Endothelial cell (in vitro differentiated cells): ENCODE measurements at places on chromosomes 7 and 10.

DNA sequence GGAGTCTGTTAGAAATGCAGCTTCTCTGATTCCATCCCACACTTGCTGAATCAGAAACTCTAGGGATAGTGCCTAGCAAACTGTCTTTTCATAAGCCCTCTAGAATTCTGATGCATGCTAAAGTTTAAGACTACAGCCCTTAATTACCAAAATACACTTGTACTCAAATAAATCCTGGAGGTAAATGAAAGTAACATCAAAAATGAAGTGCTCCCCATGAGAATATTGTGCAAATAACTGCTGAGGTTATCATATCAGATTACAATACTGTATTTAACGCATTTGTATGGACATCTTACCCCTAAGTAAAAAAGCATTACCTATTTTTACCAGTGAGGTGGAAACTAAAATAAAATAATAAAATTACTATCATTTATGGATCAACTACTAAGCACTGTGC is 104.7 kb downstream of the CHCHD3 start:
- DNase-seq, result no peak

- no peak for DNase-seq
These were observed 92.6 kb downstream of the DGKI start for GRCh38 chr7:137753948-137754851.

- DNase-seq, result no peak
These were observed 152.7 kb upstream of the NRP1 start for GRCh38 chr10:33487014-33487776.

- DNase-seq, result no peak
These were observed 12.4 kb upstream of the GSTK1 start for GRCh38 chr7:143250822-143251221.

DNA sequence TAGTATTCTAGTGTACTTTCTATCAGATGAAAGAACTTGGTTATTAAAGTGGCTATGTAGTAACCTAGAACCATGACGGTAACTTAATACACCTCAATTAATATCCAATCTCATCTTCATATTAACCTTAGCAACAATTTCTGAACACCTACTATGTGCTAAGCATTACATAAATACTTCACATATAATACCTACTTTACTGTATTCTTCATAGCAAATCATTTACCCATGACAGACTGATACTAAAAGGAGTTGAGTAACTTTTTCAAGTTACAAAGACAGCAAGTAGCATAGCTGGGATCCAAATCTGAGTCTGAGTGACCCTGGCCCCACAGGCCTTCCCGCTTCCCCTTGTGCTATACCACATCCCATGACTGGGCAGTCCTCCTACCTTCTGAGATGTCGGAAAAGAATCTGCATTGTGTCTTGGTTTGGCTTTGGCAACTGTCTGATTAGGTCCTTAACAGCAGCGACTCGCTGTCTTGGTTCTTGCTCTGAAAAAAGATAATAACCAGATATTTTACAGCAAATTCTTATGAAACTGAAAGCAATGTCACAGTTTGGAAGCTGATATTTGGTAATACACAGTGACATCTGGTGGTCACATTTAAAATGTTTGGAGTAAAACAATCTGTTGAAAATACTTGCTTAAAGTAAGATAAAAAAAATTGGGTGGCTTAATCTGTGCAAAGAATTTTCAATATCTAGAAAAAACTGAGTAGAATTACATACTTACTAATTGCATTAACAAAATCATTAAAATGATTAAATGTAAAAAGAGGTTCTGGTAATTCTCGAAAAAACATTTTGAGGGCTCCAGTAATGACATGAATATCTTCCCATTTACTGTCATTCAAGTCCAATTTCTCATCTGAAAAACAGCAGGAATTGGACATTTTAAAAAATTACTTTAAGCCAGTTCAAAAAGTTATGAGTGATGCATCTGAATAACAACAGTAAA is 120.1 kb downstream of the ARHGAP12 start:
- no peak for DNase-seq

- DNase-seq, result no peak
These were observed 45.3 kb downstream of the RGS10 start for GRCh38 chr10:119497243-119497642.

DNA sequence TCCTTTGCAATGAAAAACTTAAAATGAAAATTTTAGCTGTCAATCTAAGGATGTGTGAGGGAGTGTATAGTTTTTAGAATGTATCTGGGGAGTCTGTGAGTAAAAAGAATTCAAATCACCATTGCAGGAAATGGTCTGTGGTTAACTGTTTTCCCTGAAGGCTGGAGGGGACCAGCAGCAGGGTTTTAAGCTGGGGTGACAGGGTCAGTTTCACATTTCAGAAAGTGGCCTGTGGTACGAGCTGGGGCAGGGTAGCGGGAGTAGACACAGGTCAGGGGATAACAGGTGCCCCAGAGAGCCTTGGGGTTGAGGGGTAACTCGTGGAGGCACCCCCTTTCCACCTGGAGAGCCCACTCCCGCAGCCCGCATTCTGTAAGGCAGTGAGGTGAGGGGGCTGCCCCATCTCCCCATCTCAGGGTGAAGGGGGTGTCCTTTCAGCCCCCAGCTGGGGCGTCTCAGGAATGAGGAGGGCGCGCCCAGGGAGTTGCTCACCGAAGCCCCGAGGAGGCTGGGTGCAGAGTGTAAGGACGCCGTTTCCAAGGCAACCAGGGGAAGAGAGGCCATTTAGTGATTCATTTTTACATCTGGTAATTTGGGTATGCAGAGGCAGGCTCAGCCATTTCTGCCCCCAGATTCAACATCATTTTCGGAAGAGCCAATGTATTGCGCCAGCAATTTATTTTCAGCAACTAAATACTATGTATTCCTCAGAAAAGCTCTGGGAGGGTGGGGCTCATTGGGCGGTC is 168.9 kb downstream of the SLIT1 start:
- DNase-seq, result no peak

GRCh38 chr10:71283876-71284275 is 35.2 kb upstream of the SLC29A3 start:
- no peak for DNase-seq

- DNase-seq, result no peak
These were observed 90.5 kb upstream of the WAC start for GRCh38 chr10:28442403-28442802.

DNA sequence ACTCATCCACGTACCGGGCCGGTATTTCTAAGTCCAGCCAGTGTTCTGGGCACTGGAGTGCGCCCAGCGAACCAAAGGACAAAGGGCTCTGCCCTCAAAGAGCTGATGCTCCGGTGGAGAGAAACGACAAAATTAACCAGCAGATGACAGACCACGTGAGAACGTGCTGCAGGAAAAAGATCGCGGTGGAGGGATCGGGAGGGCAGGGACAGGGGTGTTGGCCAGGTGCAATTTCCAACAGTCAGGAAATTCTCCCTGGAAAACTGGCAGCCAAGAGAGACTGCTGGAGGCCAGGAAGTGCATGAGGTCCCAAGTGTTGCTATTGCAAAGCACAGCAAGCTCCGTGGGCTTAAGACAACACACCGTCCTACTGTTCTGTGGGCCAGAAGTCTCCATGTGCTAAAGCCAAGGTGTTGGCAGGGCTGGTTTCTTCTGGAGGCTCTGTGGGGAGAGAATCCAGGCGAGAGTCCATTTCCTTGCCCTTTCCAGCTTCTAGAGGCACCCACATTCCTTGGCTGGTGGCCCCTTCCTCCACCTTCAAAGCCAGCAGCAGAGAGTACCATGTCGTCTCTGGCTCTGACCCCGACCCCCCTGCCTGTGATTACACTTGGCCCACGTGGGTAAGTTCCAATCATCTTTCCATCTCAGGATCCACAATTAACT is 21.3 kb upstream of the AMZ1 start:
- DNase-seq, result no peak

DNA sequence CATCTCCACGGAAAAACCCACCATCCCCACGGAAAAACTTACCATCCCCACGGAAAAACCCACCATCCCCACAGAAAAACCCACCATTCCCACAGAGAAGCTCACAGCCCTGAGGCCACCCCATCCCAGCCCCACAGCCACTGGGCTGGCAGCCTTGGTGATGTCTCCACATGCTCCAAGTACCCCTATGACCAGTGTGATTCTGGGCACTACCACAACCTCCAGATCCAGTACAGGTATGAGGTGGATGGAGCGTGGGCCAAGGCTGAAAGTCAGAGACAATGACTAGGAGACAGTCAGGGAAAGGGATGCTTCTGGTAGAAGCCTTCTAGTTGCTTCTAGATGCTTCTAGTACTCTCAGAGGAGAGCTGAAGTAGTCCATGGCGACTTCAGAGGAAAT is 19.6 kb downstream of the ZAN start:
- no peak for DNase-seq

- no peak for DNase-seq
These were observed 35.4 kb downstream of the LRRC4 start for GRCh38 chr7:127995881-127996215.

GRCh38 chr10:129626309-129626708 is 159.3 kb downstream of the MGMT start:
- no peak for DNase-seq

DNA sequence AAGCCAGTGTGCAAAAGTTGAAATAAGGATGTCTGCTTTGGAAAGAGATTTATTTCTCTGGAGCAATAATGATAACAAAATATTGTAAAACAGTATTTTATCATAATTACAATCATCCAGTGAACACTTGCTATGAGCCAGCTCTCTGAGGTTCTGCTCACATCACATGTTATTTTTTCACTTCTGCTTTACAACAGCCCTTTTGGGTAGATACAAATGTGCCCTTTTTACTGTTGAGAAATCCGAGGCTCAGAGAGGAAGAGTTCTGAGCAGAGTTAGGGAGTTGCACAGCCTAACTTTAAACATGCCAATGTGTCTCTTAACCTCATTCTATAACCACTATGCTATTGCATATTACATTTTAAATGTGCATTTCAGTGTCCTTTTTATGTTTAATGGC is 232.6 kb upstream of the CDC14C start:
- DNase-seq, result no peak

- DNase-seq, result no peak
These were observed 31.0 kb downstream of the NUP42 start for GRCh38 chr7:23212841-23213240.

DNA sequence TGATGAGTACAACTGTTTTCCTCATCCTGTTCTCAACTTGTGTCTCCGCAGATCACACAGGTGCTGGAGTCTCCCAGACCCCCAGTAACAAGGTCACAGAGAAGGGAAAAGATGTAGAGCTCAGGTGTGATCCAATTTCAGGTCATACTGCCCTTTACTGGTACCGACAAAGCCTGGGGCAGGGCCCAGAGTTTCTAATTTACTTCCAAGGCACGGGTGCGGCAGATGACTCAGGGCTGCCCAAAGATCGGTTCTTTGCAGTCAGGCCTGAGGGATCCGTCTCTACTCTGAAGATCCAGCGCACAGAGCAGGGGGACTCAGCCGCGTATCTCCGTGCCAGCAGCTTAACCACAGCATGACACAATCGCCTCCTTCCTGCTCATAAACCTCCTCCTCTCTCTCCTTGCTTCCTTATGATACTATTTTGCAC is 126.7 kb upstream of the PRSS58 start:
- DNase-seq, result no peak

DNA sequence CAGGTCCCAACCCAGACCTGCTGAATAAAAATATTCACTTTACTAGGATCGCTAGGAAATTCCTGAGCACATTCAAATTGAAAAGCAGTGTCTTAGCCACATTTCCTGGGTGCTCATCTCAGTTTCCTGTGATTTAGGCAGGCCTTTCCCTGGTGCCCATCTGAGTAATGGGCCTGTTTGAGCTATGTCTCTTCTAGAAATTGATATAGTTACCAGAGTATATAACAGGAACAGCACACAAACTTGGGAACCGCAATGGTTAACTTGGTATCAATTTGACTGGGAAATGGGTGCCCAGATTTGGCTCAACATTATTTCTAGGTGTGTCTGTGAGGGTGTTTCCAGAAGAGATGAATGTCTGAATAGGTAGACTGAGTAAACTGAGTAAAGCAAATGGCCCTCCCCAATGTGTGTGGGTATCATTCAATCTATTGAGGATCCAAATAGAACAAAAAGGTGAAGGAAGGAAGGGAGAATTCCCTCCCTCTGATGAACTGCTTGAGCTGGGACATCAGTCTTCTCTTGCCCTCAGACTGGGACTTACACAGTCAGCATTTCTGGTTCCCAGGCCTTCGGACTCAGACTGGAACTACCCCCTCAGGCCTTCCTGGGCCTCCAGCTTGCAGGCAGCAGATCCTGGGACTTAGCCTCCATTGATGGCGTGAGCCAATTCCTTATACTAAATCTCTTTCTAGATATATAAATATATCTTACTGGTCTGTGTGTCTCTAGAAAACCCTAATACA is 99.1 kb downstream of the CCDC71L start:
- no peak for DNase-seq

- DNase-seq, result no peak
These were observed 54.2 kb downstream of the DIP2C start for GRCh38 chr10:635088-635861.

DNA sequence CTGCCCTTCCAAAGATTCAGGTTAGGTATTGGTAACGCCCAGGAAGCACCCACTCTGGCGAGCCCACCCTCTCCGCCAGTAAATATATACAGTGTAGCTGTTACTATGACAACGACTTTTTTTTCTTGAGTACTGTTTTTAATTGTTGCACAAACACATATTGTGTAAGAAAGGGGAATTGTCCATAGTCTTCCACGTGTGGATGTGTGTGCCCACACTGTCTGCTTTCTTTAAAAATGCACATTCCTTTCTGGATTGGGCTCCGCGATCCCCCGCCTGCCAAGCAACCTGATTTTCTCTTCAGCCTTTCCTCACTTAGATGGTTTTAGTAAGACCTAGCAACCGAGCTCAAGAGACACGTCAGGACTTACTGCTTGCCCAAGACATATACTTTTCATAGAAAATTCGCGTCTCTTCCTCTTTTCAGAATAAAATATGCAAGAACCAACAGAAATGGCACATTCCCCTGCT is 247.8 kb downstream of the EBF3 start:
- no peak for DNase-seq
